ENCODE measurements at places on chromosomes 2 and 18. TPM values are rescaled to one million over a fixed set of nuclear protein-coding genes. Genes with fewer than 3 reads are reported as not detected.
A peak's percentile ranks its signal among the peaks of the same experiment; 100 is the strongest.

Gene AP1S3
- 15.0 TPM for total RNA-seq

DNA sequence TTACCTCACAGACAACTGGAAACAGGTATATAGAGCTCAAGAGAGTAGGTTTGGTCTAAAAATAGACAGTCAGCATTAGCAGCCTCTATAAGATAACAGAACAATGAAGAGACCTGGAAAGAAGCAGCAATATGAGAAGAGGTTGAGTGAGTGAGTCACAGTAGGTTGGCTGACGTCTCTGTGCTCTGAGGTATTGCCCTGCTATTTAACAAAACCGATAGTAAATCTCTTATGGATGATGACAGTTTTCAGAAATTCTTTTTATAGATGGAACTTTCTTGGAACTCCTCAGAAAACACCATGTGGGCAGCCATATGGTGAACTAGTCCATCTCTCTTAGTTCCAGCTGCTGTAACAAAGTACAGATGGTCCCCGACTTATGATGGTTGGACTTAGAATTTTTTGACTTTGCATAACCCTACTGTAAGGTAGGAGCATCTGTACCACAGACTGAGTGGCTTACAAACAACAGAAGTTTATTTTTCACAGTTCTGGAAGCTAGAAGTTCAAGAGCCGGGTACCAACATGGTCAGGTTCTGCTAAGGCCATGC lies 123.5 kb downstream of the MBD2 start:
- DNase-seq = no peak

GRCh38 chr2:57432528-57432927 lies 614.1 kb upstream of the VRK2 start:
- no peak for DNase-seq

- DNase-seq = no peak
Measured at GRCh38 chr2:186751790-186752189, 57.9 kb downstream of the FAM171B start.

GRCh38 chr18:50307400-50307737 lies 19.9 kb upstream of the CXXC1 start:
- DNase-seq = no peak

Gene ONECUT2
- 1.1 TPM for total RNA-seq

Gene DTNB
- total RNA-seq = 5.0 TPM

DNA sequence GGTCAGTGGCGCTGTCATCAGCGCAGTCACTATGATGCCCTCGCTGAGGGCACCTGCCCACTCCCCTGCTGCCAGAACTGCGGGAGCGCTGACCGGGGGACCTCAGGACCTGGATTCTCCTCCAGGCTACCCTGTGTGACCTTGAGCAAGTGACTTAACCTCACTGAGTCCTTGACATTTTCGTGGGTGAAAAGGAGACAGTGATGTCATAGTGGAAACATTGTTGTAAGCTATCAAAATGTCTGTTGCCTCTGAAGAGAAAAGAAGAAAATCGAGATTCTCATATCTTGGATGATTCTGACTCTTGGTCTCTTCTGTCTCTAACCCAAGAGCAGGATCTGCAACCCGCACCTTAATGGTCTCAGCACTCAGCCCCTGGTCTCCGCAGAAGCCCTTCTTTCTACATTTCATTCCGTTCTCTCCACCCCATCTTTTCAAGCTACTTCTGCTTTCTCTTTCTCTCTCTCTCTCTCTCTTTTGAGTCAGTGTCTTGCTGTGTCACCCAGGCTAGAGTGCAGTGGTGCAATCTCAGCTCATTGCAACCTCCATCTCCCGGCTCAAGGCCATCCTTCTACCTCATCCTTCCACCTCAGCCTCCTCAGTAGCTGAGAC lies 978 bp upstream of the TUBA4A start:
- DNase-seq = no peak

GRCh38 chr18:49052891-49053644 lies 102.3 kb upstream of the SMAD7 start:
- peak; percentile 95 for DNase-seq

DNA sequence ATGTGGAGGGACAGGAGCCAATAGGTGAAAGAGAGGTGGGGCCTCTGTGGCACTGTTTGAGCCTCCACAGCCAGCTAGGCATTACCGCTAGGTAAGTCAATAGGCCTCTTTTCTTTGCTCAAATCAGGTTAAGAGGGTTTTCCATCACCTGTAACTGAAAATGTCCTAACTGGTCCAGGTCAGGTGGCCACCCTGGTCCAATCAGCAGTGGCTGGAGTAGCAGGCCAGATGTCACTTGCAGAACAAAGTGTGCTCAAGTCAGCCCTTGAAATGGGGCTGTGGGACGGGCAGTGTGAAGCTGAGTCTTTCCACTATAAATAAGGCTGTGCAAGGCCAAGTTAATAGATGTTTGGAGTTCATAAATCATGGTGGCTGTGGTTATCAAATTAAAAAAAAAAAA lies 20.9 kb downstream of the FBXO36 start:
- no peak for DNase-seq

GRCh38 chr18:21593540-21594257 lies 6.8 kb downstream of the ESCO1 start:
- no peak for DNase-seq

Gene SKOR2
- not detected for total RNA-seq

Gene CLASP1
- 21.2 TPM for total RNA-seq

GRCh38 chr2:107595749-107596148 lies 230.9 kb upstream of the RGPD4 start:
- peak; percentile 4 for DNase-seq

- DNase-seq = no peak
Measured at GRCh38 chr18:31791817-31792579, 31.3 kb upstream of the SLC25A52 start.

Gene REG1B
- not detected for total RNA-seq

DNA sequence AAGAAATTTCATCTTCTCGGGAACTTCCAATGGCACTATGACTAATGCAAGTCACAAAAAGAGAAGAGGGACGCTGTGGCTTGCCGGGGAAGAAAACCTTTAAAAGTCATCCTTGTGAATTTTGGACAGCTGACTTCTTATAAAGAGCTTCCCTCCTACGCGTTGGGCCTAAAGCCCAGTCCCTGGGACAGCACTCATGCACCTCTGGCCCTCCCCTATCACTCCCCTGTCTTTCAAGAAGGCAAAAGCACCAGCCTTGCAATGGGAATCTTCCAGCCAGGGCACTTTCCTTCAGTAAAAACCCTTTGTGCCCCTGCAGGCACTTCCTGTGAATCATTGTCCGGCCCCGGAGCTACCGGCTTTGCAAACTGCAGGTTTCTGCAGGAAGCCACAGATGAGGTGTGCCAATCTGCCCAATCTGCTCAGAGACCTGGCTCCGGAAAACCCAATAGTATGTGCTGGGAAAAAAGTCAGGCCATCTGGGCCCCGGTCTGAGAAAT lies 7.1 kb downstream of the MREG start:
- DNase-seq = peak; percentile 75

- no peak for DNase-seq
Measured at GRCh38 chr2:240269886-240270285, 129.4 kb upstream of the OTOS start.

Gene EGR4
- total RNA-seq = not detected

- DNase-seq = no peak
Measured at GRCh38 chr2:231667496-231667895, 40.8 kb upstream of the PTMA start.

GRCh38 chr2:62785216-62785615 lies 79.7 kb downstream of the EHBP1 start:
- DNase-seq = no peak

- no peak for DNase-seq
Measured at GRCh38 chr18:22765896-22766295, 167.2 kb upstream of the RBBP8 start.

GRCh38 chr2:88737385-88737784 lies 45.9 kb downstream of the RPIA start:
- no peak for DNase-seq

DNA sequence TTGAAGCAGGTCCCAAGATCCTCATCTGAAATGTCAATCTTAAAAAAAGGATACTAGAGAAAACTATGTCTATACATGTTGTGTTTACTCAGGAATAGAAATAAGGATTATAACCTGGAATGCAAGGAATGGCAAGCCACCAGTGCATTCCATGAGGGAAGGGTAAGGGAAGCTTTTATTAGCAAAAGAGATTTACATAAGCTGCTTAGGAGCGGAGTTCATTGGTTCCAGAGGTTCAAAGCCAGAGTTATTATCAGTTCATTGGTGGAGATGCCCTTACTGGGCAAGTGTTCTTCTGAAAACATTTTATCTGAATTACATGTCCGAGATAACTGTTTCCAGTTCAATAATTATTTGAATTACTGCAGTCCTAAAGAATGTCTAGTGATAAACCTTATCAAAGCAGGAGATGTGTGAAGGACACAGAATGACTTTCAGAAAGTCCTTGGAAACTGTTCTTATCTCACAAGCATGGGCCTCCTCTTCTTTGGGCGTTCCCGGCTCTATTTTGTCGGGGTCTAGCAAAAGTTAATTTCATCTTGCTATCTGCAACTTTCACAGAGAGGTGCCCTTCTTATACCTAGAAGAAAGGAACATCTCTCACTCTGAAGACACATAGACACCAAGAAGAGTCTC lies 23.5 kb downstream of the COMMD1 start:
- DNase-seq = no peak

DNA sequence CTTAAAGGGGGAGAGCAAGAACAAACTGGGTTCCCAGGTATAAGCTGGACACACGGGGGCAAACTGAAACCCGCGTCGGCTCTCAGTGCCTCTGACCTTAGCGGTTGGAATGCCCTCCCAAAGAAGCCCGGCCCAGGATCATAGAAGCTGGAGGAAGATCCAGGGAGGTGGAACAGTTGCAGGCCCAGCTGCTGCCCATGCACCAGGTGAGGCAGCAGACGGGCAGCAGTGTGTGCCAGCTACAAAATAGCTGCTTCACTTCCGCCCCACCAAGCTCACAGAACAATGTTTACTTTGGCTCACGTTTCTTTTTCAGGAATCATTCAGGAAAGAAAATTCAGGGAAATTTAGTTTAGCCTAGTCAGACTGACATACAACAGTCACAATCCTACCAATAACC lies 3.9 kb upstream of the ERMN start:
- peak; percentile 10 for DNase-seq

Gene UGT1A10
- 8.2 TPM for total RNA-seq

DNA sequence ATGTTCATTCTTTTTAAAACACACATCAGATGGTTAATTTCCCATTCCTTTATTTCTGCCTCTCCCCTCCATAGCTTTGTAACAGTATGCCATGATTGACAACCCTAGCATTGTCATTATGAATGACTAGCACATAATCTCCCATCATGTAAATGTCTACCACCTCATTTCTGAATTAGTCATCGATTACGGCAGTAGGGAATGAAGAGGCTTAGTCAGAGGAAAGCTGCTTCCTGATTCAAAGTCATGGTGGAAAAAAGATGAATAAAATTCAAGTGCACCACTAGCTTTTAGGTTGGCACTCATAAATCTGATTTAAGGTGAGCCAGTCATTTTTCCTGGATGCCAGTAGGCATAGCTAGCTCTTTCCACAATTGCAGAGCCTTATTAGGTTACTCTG lies 19.1 kb upstream of the ACMSD start:
- peak; percentile 71 for DNase-seq
